ENCODE measurements at places on chromosomes 16 and 17. TPM values are rescaled to one million over a fixed set of nuclear protein-coding genes. Genes with fewer than 3 reads are reported as not detected.

The PIMREG gene
- 0.38 TPM for total RNA-seq

- peaks cover 53% of the 10 kb centered on the region for H3K27me3 ChIP-seq
- no peak for DNase-seq
- no peak overlapping the region for H3K27ac ChIP-seq
Observed at GRCh38 chr17:83113381-83113780, 34.0 kb downstream of the METRNL start.

DNA sequence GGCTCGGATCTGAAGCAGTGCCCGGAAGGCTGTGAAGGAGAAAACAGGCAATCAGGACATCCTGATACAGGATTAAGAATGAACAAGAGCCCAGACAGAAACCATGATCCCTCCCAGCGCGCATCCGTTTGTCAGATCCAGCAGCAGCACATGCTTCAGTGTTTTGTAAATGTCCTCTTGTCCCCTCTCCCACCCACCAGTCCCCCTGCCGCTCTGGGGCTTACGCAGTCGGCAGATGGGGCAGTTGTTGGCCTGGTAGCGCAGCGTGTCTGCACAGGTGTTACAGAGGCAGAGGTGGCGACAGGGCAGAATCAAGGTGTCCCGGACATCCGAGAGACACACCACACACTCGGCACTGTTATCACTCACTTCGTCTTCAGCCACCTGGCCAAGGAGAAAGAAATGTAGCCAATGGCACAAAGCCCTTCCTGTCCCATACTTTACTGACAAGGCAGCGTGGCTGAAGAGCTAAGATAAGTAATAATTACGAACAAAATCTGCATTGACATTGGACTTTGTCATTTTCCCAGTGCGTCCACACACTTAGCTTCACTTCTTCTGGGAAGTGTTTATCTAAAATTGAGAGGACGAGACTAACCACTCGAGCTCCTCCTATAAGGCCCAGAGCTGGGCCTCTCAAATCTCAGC, 20.7 kb upstream of the FOXJ1 start:
- no peaks in the 10 kb centered on the region for H3K27me3 ChIP-seq
- H3K27ac ChIP-seq = no peak overlapping the region
- no peak for DNase-seq
- no peaks in the 10 kb centered on the region for H3K36me3 ChIP-seq

DNA sequence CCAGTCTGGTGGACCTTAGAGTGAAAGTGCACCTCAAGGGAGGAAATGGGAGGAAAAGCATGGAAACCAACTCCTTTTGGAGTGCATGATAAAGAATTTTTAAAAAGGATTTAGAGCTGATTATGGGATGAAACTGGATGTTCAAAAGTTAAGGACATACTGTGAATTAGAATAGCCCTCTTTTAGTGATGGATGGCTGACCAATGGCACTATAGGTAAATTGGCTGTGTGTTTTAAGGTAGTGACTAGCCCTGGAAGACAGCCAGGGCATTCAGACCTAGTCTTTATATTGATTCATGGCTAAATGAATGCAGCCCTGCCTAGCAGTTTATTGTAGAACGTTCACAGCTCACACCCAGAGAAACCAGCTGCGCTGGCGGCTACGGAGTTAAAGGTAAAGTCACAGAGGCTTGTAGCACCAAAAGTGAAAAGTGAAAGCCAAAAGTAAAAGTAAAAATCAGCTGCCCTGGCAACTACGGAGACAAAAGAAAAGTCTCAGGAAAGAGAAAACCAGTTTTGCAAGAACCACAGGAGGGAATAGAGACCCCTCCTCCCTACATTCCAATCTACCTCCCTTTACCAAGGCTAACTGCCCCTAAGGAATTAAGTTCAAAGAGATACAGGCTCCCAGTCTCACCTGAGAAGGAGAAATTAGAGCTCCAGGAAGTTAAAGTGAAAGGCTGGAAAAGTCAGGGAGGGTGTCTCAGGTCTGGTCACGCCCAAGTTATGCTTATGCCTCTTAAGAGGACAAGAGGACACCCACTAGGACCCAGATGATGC, 21.8 kb downstream of the ACSM1 start:
- no peak for DNase-seq
- no peaks in the 10 kb centered on the region for H3K4me1 ChIP-seq
- peak overlapping the region; percentile 49 for H3K4me3 ChIP-seq

GRCh38 chr16:65574326-65574966, 452.6 kb upstream of the CDH11 start:
- no peaks in the 10 kb centered on the region for H3K4me1 ChIP-seq
- H3K27ac ChIP-seq = no peak overlapping the region
- H3K27me3 ChIP-seq = no peaks in the 10 kb centered on the region
- H3K4me3 ChIP-seq = no peak overlapping the region

- no peak for DNase-seq
- no peaks in the 10 kb centered on the region for H3K27me3 ChIP-seq
- H3K27ac ChIP-seq = no peak overlapping the region
- peaks cover 4% of the 10 kb centered on the region for H3K4me1 ChIP-seq
Observed at GRCh38 chr17:17169396-17169795, 36.7 kb downstream of the PLD6 start.

- no peak overlapping the region for H3K27ac ChIP-seq
- H3K27me3 ChIP-seq = no peaks in the 10 kb centered on the region
- no peak overlapping the region for H3K4me3 ChIP-seq
- no peaks in the 10 kb centered on the region for H3K36me3 ChIP-seq
- no peaks in the 10 kb centered on the region for H3K4me1 ChIP-seq
- DNase-seq = no peak
Observed at GRCh38 chr17:10177131-10177912, 21.1 kb downstream of the GAS7 start.

Measured in psoas muscle (tissue), 8 donors.